ENCODE measurements at places on chromosomes 7 and 10. TPM values are rescaled to one million over a fixed set of nuclear protein-coding genes. Genes with fewer than 3 reads are reported as not detected.

Gene TSPAN15
- total RNA-seq, result 1.6 TPM

Gene POU6F2
- 1.4 TPM for total RNA-seq

Gene ARID5B
- 5.0 TPM for total RNA-seq

Gene GNGT1
- total RNA-seq, result not detected

Gene AOAH
- total RNA-seq, result 42.6 TPM

Gene ZNF679
- not detected for total RNA-seq

Gene TBC1D12
- total RNA-seq, result 8.1 TPM
